ENCODE measurements at places on chromosomes 12 and 14.

- DNase-seq: peak; percentile 34
Observed at GRCh38 chr12:91529829-91530228, 347.2 kb upstream of the DCN start.

DNA sequence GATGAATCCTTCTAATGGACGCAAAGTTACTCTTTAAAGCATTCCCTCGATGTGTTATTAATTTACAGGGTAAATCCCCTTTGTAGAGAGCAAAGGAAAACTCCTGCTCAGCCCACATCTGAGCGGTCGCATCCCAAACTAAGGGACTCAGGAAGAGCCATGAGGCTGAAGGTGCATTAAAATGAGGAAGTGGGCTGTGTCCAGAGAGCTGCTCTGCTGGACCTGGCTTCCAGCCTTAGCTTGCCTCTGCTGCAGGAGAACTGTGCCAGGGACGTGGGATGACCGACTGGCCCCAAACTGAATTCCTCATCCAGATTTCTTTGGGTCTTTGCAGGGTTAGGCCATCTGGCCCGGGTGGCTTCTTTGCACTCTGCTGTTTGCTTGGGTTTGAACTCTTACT, 88.3 kb downstream of the FBXW8 start:
- DNase-seq: no peak

GRCh38 chr12:989751-990660, 1.0 kb upstream of the ERC1 start:
- DNase-seq: peak; percentile 91

GRCh38 chr12:101299931-101300330, 20.0 kb downstream of the UTP20 start:
- DNase-seq: peak; percentile 4

DNA sequence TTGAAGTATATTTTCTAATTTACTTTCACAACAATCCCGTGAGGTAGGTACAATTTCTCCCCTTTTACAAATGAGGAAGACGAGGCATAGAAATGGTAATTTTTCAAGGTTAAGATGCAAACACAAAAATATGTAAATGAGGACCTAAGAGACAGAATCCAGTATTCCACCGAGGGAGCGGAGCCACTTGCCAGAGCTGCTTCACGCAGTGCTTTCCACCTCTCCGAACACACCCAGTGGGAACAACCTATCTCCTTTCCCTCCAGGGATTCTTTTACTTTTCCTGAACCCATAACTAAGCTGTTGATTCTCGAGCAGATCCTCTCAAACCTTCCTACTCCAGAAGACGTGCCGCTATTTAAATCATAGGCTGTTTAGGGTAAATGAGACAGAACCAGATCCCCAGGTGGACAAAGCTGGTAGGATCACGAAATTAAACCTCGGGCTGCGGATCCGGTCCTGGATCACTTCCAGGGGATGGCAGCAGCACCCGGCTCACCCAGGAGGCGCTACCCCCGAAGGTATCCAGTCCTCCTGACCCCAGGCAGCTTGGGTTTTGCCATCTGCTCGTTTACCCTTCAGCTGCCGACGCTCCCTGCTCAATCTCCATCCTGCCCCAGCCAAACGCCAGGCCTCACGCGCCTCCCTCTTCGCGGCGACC, 1.5 kb downstream of the DDHD1 start:
- DNase-seq: peak; percentile 84

GRCh38 chr12:67910360-67911274, 78.6 kb upstream of the IFNG-AS1 start:
- peak; percentile 91 for DNase-seq

GRCh38 chr14:99217066-99217955, 54.7 kb downstream of the BCL11B start:
- no peak for DNase-seq

DNA sequence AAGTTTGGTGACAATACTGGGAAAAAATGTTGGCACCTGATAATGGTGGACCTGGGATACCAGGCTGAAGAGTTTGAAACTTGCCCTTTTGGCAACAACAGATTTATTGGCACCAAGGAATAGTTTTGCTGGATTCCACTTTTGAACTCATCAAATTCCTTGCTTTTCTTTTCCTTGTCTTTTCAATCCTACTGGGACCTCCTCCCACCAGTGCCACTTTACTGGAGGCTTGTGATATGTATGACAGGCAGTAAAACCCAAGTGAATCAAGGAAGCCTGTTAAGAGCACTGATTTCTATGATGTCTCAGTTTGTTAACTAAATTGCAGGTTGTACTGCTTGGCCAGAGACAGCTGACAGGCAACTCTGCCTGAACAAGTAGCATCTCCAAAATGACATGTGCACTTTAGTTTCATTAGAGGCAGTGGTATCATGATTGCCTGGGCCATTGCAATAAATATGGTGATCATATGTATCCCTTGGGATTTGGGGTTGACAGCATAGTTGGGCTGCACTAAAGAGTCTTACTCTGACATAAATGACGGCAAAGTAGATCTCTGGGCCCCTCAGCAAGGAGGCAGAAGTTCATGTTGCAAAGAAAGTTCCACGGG, 565.4 kb downstream of the DIO2 start:
- DNase-seq: no peak

GRCh38 chr12:3990501-3991280, 117.5 kb upstream of the PARP11 start:
- no peak for DNase-seq

- DNase-seq: no peak
Observed at GRCh38 chr12:3405821-3406220, 85.2 kb upstream of the PRMT8 start.

DNA sequence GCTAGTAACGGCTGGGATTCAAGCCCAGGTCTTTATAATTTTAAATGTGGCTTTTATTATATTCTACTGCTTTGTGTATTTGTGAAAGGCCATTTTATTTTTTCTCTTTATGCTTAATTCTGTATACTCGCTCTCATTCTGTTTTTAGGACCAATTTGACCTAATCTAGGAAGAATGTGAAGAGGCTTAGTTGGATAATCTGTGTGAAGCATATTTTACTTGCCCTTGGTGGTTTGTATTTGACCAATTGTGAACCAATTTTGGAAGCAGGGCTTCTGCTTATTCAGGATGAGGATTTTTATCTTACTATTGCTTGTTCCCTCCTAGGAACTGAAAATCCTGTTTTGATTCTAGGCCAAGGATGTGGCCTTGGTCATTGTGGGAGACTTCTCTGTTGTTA, 113.1 kb downstream of the TTC6 start:
- DNase-seq: peak; percentile 4

DNA sequence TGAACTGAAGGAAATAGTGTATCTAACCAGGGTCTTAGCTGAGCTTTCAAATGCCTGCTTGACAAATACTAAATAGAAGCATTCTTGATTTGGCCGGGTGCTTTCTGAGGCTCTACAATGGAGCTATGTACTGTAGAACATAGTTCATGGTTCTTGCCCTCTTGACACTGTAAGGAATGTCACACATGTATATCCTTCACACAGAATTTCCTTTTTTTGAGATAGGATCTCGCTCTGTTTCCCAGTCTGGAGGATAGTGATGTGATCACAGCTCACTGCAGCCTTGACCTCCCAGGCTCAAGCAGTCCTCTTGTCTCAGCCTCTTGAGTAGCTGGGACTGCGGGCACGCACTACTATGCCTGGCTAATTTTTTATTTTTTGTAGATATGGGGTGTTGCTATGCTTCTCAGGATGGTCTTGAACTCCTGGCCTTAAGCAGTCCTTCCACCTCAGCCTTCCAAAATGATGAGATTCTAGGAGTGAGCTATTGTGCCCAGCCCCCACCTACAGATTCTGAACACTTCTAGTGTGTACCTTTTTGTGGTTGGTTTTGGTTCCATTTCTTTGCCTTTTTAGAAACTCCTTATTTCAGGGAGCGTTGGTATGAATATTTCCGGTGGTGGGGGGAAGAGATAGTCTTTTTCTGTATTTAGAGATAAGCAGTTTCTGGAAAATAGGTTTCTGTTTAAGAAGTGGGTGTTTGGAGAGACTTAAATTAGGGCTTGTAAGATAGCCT, 4.2 kb downstream of the MLXIP start:
- DNase-seq: no peak

- DNase-seq: peak; percentile 63
Observed at GRCh38 chr14:71591929-71592328, 340.3 kb upstream of the RGS6 start.

GRCh38 chr12:71469258-71469750, 29.7 kb downstream of the LGR5 start:
- peak; percentile 42 for DNase-seq

DNA sequence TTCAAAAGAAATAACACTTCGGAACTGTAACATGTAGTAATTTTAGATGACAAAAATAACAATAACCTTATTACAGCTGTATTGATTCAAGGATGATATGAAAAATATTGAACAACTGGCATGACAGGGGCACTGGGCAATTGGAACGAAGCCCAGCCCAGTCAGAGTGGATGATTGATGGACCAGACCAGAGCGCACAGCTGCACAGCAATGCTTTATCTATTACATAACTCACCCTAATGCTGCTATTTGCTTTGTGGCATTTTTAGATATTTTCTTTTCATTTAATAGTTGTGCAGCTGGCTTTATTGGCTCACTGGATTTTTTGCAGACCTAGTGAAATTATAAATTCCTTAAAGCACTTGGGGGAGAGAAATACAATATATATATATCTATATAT, 26.9 kb upstream of the FERMT2 start:
- DNase-seq: no peak

DNA sequence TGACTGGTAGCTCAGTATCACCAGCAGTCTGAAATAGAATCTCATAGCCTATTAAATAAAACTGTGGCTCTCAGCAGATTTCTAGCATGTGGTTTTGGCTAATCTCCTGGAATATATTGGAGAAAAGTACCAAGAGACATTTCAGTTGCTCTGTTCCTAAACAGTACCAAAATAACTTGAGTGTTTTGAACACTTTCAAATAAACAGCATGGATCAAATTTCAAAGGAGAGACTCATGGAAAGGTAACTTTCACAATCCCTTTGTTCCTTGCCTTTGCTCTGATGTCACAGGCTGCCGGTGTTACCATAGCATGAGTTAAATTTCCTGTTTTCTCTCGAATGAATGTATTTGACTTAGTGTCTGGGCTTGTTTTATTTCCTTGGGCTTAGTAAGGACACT, 3.4 kb downstream of the ARG2 start:
- no peak for DNase-seq

DNA sequence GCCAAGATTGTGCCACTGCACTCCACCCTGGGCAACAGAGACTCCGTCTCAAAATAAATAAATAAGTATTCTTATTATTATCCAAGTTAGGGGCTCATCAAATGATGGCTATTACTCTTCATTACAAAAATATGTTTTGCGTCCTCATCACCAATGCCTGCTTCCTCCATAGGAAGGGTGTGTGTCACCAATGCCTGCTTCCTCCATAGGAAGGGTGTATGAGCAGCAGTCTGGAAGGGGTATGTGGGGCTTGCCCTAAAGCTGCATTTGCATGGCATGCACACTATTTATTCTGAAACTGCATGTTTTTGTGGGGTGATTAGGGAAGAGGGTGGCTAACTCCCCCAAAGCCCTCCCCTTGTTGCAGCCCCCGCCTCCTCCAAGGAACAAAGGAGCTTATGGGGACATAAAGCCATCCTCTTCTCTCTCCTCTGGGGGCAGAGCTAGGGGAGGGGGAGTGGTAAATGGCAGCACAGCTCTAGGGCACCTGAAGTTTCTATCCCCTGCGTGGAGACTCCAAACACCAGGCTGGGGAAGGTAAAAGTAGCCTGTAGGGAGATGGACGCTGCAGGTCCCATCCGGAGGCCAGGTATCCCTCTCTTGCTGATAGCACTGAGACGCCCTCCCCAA, 1.3 kb downstream of the CAMKK2 start:
- DNase-seq: no peak

- DNase-seq: no peak
Observed at GRCh38 chr12:20434996-20435395, 66.7 kb downstream of the PDE3A start.

DNA sequence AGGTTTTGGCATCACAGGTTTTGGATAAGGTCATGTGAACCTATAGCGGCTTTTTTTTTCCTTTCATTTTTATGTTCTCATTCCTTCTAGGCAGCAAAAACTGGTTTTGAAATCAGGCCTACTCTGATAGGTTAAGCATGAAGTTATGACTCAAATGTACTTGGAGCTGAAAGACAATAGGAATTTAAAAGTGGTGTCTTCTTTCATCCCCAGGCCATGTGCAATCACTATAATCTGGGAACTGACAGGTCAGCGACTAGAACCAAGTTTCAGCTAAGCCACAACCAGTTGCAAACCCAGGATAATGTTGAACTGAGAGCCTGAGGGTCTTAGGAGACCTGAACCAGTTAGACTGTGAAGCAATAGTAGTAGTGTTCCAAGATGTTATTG, 74.3 kb downstream of the ANO6 start:
- DNase-seq: peak; percentile 75
